ENCODE measurements at places on chromosomes 6 and 20.

- DNase-seq, result no peak
Observed at GRCh38 chr6:139452148-139452876, 77.9 kb upstream of the CITED2 start.

GRCh38 chr6:150420926-150421325 lies 52.1 kb downstream of the IYD start:
- DNase-seq, result no peak

DNA sequence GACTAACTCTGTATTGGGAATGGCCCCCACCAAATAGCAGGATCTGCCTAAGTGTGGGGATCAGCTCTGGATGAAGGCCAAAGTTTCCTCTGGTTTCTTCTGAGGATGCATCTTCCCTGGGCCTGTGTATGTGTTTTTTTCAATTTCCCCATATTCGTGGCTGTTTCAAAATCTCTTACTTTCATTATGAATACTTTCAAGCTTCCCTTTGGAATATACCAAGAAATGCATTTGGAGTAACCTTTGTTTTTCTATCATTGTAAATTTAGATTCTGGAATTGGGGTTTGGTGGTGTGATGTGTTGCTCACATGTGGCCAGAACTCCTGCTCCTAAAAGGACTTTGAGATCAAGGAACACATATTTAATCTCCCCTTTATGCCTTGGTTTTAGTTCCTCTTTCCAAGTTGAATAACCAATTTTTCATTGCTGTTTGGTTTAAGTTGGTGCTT lies 8.4 kb downstream of the ENTPD6 start:
- DNase-seq, result no peak

- no peak for DNase-seq
Observed at GRCh38 chr6:47308552-47309290, 984 bp downstream of the TNFRSF21 start.

DNA sequence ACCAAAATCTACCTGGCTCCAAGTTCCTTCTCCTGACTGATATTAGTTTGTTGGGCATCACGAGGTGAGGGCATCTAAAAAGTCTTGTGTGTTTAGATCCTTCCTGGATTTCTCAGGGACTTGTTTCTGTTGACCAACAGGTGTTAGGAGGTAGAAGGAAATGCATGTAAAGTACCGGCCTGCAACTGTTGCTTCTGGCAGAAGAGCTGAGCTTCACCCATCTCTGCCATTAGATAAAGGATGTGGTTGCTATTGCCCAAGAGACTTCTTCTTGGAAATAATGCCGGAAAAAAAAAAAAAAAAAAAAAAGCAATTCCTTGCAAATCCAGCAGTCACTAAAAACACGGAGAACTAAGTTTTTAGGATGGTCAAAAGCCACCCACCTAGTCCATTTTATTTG lies 303.1 kb downstream of the CDH26 start:
- no peak for DNase-seq

DNA sequence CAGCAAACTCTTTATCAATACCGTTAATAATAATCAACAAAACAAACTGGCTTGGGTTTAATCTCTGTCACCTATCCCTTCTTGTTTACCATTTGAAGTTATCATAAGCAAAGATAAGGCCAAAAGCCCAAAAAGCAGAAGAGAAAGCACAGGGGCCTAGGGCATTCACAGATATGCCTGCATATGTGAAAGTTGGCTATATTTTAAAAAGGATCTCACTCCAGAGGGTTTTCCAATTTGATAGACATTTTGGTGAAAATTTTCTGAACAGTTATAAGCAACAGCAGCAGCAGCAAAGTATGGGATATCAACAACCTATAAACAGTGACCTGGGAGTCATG lies 101.1 kb downstream of the ATXN1 start:
- no peak for DNase-seq

- no peak for DNase-seq
Observed at GRCh38 chr6:110575925-110576463, 99.6 kb upstream of the SLC22A16 start.

DNA sequence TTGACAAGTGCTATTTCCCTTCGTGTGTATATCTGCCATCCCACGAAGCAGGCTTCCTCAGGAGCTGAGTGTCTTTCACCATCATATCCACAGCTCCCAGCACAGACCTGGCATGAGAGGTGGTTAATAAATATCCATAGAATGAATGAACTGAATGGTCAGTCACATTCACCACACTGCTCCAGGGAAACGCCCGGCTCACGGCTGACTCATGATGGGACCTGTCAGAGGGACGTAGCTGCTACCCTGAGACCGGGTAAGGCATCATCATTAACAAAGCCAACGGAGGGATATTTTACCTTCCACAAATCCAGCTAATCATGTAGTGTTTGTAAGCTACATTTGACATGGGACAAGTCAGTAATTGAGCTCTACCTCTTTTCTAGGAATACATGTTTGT lies 12.5 kb downstream of the AGPAT4 start:
- no peak for DNase-seq

- DNase-seq, result no peak
Observed at GRCh38 chr6:3162067-3162497, 4.7 kb upstream of the TUBB2A start.

- DNase-seq, result no peak
Observed at GRCh38 chr20:49471397-49471796, 11.1 kb downstream of the KCNB1 start.

- no peak for DNase-seq
Observed at GRCh38 chr20:21303872-21304586, 898 bp downstream of the XRN2 start.

DNA sequence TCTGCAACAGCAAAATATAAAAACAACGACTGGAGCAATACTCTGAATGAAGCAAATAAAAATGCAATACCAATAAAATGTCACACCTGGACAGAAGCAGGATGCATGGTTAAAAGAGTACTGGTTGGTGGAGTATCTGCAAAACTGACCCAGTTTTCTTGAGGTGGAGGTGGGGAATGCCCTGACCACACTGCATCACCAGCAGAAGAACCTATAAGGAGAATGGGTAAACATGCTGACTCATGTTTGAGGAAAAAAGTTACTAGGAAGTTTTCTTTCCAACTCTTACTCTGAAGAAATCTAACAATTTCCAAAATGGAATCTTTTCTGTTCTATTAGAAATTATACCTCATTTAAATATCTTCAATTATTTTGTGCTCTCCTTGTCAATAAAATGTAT lies 43.6 kb downstream of the REPS1 start:
- peak; percentile 18 for DNase-seq

GRCh38 chr20:37243937-37244571 lies 17.6 kb downstream of the GHRH start:
- DNase-seq, result no peak

DNA sequence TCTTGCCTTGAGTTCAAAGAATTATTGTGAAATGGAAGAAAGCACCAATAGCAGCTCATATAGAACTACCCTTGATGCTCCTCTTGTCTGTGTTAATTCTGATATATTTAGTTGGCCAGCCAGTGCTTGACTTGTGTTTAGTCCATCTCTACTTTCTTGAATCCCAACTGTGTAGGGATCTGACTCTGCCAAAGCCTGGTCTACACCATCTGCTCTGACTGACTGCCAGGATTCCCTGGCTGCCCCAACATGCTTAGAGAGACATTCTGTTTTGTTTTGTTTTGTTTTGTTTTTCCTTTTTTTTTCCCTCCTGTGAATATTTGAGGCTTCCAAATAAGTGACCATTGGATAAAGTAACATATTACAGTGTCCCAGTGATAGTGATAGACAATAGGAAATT lies 953.7 kb upstream of the MANEA start:
- no peak for DNase-seq

DNA sequence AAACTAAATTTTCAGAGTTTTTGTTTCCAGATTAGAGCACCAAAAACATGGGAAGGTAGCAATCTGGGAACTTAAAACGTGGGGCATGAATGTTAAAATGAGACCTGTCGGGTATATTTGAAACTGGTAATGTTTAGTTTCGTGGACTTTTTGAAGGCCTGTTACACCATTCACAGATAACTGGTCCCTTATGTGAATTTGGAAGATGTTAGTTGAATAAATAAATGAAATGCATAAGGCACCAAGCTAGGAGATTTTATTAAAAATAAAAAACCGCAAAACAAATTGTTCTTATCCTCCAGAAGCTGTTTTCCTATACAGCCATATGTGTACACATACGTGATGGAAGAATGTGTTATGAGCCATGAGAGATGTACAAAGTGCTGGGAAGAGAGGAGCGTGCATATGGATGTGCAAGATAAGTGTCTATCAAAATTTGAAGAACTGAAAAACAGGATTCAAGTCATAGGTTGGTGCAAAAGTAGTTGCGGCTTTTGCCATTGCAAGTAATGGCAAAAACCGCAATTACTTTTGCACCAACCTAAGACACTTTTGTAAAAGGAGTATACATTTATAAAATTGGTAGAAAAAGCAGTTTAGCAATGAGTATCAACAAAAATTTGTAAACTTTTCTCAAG lies 700 bp upstream of the MCUR1 start:
- no peak for DNase-seq

DNA sequence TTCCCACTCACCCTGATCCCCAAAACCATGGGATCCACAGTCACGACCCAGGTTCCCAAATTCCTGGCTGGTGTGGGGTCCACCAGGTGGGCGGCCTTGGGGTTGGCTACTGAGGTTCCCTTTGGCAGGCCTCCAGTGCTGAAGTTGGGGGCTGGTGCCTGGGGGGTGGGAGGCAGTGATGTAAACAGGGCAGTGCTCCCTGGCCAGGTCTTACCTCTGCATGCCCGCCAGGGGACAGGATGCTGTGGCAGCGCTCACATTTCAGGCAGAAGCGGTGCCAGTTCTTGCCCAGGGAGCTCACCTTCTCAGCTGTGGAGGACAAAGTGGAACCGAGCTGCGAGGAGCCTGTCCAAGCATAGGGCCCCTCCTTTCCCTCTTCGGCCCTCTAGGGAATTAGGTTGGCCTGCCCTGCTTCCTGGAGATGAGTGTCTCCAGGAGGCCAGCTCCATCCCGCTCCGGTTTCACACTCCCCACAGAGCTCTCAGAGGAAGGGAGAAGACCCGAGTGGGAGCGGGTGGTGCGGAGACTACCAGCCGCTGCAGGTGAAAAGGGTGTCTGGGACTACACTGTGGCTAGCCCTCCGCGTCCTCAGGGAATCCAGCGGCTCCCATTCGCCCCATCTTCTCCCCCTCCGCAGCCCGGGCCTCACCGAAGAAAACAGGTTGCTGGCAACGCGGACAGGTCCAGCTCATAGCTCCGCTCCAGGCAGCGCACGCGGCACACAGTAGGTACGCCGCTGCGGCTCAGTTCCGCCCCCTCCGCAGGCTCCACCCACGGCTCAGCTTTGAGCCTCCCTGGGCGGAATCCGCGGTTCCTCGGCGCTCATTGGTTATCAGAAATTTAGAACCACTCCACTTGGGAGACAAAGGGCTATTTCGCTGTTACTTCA lies at the start of gene CRIP3:
Gene CRIP3 (minus strand): TSS at position 726 of the 889 bp plus-strand sequence. CDS start 34 bp downstream, at position 692.
- peak; percentile 32 for DNase-seq

GRCh38 chr20:1619861-1620444 lies at the start of gene SIRPB1:
Gene SIRPB1, minus strand, starts transcription at chr20:1620009. Its CDS starts 65 bp downstream, at chr20:1619944.
- no peak for DNase-seq

DNA sequence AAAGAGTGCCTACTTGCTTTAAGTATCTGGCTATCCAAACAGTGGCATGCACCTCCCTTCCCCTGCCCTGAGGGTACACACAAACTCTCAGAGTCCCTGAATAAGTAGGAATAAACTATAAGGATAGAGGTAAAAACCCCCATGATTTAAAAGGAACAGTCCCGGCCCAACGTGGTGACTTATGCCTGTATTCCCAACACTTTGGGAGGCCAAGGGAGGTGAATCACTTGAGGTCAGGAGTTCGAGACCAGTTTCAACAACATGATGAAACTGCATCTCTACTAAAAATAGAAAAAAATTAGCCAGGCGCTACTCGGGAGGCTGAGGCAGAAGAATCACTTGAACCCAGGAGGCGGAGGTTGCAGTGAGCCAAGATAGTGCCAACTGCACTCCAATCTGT lies 22.2 kb downstream of the SAMHD1 start:
- no peak for DNase-seq

DNA sequence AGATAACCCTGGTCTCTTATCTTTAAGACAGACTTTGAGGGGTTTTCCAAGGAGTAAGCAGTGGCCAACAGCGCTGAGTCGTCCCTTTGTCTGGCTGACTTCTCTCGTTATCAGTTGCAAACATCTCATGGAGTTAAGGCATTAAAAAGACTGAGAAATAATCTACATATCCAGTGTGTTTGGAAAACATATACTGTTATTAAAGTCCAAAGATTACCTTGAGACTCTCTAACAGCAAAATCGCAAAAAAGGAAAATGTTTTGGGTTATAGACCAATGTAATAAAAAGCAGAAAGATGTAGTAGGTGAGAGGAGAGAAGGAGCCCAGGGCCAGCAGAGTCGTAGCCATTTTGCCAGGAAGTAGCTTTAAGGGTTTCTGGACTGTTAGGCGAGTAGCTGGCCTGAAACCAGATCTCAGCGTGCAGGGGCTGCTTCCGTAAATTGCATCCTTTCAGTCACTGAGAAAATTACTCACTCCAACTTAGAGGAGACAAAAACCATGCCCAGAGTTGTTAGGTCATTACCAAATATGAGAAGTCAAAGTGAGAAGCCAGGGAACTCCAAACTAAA lies 24.6 kb downstream of the MYLK4 start:
- no peak for DNase-seq

- no peak for DNase-seq
Observed at GRCh38 chr6:148556410-148556809, 190.4 kb upstream of the UST start.

GRCh38 chr20:13874394-13875157 lies 89.7 kb downstream of the NDUFAF5 start:
- no peak for DNase-seq
